ENCODE measurements at places on chromosomes 3 and 15.

GRCh38 chr15:100259266-100259665 is 82.5 kb downstream of the ADAMTS17 start:
- DNase-seq, result no peak

GRCh38 chr3:158765518-158766205 is 33.4 kb upstream of the RARRES1 start:
- DNase-seq, result no peak

DNA sequence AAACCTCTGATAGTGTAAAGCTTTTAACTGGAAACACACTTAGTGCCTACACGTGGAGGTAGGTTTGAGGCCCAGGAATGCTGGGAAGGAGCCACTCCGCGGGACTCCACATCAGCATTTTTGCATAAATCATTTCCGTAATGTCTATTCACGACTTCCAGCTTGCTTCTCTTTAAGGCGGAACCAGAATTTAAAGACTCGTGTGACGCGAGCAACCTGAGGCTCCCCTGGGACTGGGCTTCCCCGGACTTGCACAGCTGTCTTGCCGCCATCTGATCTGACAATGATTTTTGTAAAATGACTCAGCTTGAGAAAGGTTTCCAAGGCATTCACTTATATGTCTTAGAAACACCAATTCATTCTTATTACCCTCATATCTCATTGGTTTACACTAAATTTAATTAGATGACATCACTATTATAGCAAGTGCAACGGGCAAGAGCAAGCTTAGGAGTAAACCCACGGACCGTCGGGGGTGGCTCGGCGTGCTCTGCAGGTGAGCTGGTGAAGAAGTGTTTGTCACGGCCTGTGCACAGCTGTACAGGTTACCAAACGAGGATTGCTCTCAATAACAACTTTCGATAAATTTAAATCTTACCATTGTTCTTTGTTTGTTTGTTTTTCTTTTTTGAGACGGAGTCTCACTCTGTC is 95.2 kb downstream of the CHSY1 start:
- DNase-seq, result no peak

DNA sequence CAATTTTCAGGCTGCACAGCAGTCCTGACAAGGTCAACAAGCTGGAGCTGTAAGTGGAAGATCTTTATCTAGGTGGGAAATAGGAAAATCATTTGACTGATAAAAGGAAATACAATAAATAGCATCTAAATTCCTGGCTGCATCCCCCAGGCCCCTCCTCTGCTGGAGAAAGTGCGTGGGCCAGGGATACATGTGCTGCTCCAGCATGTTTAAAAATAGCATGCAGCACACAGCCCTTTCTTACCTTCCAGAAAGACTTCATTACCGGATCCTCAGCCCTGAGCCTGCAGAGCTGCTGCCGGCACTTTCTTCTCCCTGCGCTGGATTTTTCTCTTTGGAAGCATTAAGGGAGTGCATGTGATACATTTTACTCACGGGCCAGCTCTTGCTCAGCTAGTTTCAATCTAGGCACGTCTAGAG is 77.3 kb downstream of the HMG20A start:
- no peak for DNase-seq

- no peak for DNase-seq
These were observed 127.9 kb downstream of the C3orf70 start for GRCh38 chr3:185024966-185025365.

DNA sequence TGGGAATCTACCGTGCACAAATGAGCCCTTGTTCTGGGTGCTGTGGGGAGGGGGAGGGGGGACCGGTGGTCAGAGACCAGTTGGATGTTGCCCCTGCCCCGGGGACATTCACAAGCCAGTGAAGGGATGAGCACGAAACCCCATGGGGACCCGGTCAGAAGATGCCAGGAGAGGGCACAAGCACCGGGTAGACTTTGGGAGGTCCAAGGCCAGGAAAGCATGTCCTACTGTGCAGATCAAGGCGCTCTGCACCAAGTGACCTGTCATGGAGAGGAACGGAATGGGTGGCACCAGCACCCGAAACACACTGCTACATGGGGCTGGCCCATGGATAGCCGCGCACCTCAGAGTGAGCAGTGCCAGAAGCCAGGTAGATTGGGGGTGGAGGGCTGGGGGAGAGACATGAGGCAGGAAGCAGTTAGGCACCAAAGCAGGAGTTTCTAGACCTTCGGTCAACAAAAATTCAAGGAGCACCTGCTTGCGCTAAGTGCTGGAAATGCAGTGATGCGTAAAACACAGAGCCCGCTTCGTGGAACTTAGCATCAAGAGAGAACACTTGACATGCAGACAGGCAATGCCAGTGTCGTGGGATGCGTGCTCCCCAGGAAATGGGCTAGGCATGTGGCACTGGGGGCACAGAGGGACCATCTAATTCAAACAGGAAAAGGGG is 99.1 kb downstream of the CPN2 start:
- DNase-seq, result no peak

GRCh38 chr3:4688411-4688810 is 195.3 kb downstream of the ITPR1 start:
- DNase-seq, result no peak

- DNase-seq, result no peak
These were observed 16.0 kb downstream of the TKT start for GRCh38 chr3:53239800-53240199.

GRCh38 chr3:158573714-158574113 is 2.7 kb downstream of the MLF1 start:
- DNase-seq, result no peak

- DNase-seq, result no peak
These were observed 17.0 kb downstream of the EOGT start for GRCh38 chr3:68996356-68996995.

DNA sequence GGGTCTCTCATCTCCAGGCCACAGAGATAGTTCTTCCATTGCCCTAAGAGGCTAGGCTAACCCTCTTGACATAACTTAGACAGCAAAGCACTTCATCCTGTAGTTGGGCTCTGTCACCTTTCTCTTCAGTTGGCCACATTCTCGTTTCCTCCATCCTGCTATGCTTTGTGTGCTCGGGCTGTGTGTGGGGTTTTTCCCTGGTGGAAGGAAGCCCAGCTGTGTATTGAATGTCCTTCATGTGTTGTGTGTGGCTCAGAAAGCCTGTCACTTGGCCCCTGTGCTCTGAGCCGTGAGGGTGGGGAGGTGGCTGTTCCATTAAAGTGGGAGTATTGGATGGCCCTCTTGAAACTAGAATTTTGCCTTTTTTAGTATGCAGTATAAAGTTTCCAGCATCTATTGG is 8.8 kb upstream of the EXOG start:
- no peak for DNase-seq
